Central memory CD4-positive, alpha-beta T cell (primary cell): ENCODE measurements at places on chromosomes 6 and 20.

DNA sequence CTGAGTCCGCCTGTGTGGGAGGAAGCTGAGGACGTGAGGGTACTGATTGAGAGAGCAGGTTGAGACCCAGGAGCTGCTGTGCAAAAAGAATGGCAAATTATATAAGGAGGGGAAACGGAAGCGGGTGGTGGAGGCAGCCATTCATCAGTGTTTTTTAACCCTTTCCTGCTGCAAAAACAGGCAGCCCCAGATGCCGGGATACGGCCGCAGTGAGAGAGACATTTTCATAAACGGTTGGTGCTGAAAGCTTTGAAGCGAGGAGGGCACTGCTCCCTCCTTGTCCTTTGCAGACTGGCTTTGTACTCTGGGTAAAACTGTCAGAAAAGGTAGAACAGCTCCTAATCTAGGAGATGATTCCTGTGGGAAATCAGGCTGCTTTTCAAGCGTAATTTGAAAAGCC, 56.4 kb downstream of the TTI1 start:
- no peak for DNase-seq

DNA sequence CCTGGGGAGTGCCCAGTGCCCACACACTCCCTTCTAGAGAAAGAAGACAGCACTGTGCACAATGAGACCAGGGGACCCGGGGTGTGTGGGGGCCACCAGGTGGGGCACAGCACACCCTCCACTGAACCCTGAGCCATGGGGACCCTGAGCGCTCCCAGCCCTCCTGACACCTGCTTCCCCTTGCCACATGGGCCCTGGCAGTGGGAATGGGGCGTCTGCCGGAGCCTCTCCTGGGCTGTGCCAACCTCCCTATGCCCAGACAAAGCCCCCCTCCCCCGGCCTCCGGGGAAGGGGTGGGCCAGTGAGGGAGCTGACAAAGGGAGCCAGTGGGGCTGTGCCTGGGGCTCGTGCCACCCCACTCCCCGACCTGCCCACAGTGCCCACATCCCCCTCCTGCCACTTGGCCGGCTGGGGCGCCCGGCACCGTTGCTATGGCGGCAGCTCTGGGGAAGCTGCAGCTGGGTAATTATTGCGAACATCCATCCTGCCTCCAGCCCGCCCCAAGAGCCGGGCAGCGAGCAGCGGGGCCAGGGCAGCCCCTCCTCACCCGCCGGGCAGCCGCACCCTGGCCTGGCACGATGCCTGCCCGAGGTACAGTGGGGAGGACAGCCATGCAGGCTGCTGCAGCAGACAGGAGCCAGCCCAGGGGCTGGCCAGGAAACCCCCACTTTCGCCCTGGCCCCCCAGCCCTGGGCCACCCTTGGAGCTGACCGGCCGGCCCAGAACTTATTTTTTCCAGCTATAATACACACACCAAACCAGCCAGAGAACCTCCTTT, 41.9 kb upstream of the NOL4L start:
- DNase-seq = no peak

DNA sequence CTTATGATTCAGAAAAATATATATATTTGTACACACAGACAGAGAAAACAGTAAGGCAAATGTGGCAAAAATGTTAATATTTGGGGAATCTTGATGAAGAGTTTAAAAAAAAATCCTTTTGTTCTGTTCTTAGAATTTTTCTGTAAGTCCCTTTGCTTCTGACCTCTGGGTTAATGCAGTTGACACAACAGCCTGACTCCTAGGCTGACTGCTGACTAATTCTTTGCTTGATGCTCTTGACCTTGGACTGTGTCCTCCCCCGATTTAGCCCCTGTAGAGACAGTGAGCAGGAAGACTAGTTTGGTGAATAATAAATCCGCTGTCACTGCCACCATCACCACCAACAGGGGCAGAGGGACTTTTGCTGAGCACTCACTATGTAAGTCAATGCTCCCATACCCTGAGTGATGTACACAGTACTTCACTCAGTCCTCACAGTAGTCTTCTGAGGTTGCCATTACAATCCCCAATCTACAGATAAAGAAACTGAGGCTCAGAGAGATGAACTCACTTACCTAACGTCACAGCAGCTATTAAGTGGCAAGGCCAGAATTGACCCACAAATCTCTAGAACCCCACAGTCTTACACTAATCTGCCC, 71.7 kb downstream of the SNX5 start:
- no peak for DNase-seq

DNA sequence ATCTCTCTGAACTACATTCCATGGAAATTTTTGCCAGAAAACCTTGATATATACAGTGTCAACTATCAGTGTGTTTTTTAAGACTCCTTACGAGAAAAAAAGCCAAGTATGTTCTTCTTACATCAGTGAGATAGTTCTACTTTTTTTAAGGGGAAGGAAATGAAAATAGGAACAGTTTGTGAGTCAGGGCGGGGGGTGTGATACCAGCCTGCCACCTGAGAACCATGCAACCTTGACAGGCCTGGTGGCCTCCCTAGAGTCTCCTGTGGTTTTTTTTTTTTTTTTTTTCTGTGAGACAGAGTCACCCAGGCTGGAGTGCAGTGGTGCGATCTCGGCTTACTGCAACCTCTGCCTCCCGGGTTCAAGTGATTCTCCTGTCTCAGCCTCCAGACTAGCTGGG, 96.3 kb upstream of the GCM1 start:
- DNase-seq = no peak

DNA sequence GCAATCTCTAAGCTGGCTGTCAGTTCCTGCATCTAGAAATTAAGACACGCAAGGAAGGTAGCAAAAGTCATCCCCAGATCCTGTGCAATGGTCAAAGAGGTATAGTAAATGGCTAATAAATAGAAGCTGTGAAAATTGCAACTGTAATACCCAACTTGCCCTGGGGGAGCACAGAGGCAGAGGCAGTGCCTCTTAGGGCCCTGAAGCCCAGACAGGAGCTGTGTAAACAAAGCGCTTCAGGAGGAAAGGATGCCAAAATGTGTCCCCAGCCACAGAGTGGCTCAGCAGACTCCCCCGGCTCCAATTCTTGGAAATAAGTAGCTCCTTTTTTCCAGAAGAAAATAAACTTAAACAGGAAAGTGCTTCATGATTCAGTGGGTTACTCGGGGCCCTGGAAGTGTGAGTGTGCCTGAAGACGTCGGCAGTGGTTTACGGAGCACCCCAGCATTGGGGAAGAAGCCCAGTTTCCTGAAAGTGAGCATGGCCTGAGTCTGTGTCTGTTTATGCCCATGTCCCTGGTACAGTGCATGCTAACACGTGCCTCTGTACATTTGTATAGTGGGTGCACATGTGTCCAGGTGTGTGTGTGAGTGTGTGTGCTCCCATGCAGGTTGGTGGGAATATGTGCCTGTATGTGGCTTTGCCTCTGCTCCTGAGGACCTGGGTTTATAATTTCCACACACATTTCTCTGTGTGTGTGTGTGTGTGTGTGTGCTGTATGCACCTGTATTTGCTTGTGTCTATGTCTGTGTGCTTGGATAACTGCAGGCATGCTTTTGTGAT, 246.7 kb downstream of the MAFB start:
- no peak for DNase-seq
